ENCODE measurements at places on chromosomes 6 and 20.

- no peak for DNase-seq
These were observed 18.3 kb downstream of the ETV7 start for GRCh38 chr6:36368921-36369865.

DNA sequence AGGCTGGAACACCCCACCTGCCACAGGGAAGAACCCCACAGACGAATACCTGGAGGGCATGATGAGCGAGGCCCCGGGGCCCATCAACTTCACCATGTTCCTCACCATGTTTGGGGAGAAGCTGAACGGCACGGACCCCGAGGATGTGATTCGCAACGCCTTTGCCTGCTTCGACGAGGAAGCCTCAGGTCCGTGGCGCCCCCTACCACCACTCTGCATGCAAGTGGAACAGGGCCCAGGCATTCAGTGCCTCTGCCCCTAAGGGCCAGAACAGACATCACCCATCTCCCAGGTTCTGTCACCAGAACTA is 6.6 kb downstream of the MYL9 start:
- DNase-seq = no peak

DNA sequence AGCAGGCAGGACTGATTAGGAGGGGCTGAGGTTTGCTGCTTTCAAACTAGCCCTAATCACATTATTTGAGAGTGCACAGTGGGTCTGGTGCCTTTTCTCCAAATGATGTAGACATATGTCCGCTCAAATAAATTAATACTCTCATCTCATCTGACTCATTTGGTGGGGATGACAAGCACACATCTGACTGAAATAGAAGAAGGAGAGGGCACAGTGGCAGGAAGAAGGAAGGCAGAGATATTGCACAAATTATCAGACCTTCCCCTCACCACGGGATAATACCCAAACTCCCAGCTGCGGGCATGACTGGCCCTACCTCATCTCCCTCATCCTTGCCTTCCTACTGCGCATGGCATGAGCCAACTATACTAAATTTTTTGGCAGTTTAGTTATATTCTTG is 33.9 kb upstream of the TNFRSF21 start:
- DNase-seq = no peak

DNA sequence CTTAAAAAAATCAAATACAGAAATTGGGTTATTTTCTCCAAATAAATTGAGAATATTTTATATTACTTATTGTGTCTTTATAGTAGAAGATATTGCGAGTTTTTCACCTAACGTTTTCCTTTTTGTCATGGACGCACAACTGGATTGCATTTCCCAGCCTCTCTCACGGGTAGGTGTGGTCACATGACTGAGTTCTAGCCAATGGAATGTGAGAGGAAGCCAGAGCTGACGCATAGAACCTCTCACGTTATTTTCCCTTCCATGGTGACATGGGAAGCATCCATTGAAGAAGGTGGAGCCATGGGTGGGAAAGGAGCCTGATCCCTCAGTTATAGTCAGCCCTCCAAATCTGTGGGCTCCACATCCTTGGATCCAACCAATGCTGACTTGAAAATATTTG is 155.9 kb upstream of the UST start:
- DNase-seq = no peak

- no peak for DNase-seq
These were observed 85.1 kb downstream of the MDN1 start for GRCh38 chr6:89734526-89734925.

DNA sequence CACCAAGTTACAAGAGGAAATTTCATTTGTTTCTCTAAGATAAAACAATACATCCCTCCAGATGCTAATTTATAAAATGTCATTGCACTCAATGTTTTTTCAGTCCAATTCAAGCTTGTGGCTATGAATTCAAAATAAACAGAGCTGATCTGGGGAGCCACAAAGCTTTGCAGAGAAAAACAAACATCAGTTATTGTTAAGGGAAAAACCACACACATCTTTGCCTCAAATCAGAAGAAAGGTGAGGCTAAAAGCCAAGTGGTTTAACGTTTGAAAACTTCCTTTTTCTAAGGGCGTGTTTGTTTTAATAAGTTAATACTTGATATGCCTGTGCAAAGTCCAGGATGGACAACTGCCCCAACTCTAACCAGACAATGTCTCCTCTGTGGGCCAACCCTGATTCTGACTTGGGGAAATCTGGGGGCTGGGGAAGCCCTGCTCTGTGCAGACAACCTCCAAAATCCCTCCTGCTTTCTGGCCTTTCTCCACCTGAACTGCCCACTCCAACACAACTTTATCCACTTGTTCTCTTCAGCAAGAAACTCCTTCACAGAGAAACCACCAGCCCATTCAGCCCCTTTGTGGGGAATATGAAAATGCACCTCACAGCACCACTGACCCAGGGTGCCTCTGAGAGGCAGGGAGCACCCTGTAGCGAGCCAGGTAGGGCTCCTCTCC is 44.6 kb upstream of the NT5E start:
- no peak for DNase-seq
